Astrocyte (in vitro differentiated cells and primary cell): ENCODE measurements at places on chromosomes 7 and 10. TPM values are rescaled to one million over a fixed set of nuclear protein-coding genes. Genes with fewer than 3 reads are reported as not detected.
A peak's percentile ranks its signal among the peaks of the same experiment; 100 is the strongest.

Gene CTAGE15
- 0.26 TPM in 1 of 2 replicates, not detected in the other for total RNA-seq

GRCh38 chr7:105267244-105267643 lies 121.5 kb downstream of the SRPK2 start:
- no peak for DNase-seq

GRCh38 chr7:112707655-112708054 lies 82.5 kb downstream of the TMEM168 start:
- DNase-seq = no peak

DNA sequence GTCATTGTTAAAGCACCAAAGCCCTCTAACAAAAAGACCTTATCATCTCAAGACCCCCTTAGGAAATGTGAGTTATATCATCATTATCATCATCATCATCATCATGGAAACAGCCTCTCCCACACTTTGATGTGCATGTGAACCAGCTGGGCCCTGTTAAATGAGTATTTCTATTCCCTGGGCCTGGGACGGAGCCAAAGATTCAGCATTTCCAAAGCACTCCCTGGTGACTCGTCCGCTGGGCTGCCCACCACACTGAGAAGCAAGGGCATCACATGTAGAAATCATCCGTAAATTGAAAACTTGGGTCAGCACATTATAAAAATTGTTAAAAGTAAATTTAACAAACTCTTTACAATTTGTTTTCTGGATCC lies 88.6 kb downstream of the PTPRN2 start:
- no peak for DNase-seq

DNA sequence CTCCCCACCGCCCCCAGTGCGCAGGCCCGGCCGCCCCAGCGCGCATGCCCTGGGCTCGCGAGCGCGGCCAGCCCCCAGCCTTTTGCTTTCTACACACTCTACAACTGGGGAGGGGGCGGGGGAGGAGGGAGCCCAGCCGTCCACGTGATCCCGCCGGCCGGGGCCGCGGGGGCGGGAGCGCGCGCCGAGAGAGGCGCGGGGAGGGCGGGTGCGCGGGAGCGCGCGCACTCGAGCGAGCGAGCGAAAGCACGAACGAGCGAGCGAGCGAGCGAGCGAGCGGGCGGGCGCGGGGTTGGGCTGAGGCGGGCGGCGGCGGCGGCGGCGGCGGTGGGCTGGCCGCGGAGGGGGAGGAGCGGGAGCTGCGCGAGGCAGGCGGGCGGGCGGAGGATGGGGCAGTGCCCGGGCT lies at the start of gene AUTS2:
Gene AUTS2 (plus strand): TSS at position 395 of the 406 bp plus-strand sequence. CDS start 1,179 bp downstream, outside the sequence.
- DNase-seq = peak; percentile 78

Gene TMEM176B
- 0.26 and 0.32 TPM in 2 replicates for total RNA-seq

DNA sequence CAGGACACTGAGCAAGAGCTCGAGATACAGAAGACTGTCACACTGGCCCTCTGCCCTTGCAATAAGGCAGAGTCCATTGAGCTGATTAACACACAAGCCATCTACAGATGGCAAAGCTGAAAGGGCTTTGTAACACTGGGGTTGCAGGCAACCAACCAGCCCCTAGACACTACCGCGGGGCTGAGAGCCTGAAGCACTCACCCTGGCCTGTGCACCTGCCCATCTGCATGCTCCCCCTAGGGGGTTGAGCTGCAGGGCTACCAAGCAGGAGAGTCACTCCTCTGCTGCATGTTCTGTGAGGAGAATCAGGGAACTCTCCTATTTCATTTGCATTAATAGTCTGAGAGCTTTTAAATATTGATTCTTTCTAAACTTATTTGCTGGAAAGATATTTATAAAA lies 128.1 kb upstream of the VIPR2 start:
- DNase-seq = no peak
